Hematopoietic multipotent progenitor cell treated with erythropoietin and hydrocortisone succinate and interleukin-3 and kit ligand, for 8 days (in vitro differentiated cells): ENCODE measurements at places on chromosomes 4 and X.

GRCh38 chr4:172683021-172683420 is 485.6 kb upstream of the GALNT7 start:
- DNase-seq: peak; percentile 68

GRCh38 chrX:63922221-63922620 is 137.2 kb upstream of the ARHGEF9 start:
- DNase-seq: no peak

GRCh38 chrX:43961699-43962098 is 11.5 kb downstream of the NDP start:
- DNase-seq: peak; percentile 3

GRCh38 chrX:124910611-124911010 is 409.1 kb upstream of the TEX13C start:
- DNase-seq: no peak

DNA sequence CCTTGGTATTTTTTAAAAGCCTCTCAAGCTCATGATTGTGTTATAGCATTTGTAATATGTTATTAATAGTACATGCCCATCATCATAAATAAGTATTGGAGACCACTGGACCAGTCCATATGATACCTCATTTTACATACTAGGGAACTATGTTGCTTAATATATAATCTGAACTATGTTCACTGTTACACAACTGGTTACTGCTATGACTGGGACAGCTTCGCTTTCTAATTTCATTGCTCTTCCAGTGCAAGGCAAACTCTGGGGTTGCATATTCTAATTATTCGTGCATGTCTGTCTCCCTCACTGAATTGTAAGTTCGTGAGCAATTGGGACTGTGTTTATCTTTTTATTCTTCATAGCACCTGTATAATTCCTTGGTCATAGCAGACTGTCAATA is 330.5 kb downstream of the RAPGEF2 start:
- no peak for DNase-seq

- no peak for DNase-seq
Observed at GRCh38 chr4:146638333-146638785, 334 bp upstream of the POU4F2 start.

- no peak for DNase-seq
Observed at GRCh38 chr4:140346136-140346535, 27.3 kb upstream of the SCOC start.

DNA sequence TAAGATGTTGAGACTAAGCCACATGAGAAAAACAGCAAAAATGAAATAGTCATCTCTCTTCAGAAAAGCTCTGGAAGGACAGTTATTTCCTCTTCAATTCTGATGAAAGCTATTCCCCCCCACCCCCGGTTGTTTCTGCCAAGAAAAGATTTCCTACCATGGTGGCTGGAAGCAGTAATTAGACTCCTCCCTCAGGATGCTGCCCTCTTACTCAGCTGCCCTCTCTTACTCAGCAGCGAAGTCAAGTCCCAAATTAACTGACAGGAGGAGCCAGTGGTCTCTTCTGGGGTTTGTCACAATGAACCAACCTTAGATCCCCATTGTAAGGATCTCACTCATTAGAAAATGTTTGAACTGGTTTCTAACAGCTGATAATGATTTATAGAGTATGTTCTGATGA is 38.0 kb downstream of the GPM6B start:
- no peak for DNase-seq

- DNase-seq: no peak
Observed at GRCh38 chrX:41596596-41596995, 92.2 kb upstream of the GPR34 start.

DNA sequence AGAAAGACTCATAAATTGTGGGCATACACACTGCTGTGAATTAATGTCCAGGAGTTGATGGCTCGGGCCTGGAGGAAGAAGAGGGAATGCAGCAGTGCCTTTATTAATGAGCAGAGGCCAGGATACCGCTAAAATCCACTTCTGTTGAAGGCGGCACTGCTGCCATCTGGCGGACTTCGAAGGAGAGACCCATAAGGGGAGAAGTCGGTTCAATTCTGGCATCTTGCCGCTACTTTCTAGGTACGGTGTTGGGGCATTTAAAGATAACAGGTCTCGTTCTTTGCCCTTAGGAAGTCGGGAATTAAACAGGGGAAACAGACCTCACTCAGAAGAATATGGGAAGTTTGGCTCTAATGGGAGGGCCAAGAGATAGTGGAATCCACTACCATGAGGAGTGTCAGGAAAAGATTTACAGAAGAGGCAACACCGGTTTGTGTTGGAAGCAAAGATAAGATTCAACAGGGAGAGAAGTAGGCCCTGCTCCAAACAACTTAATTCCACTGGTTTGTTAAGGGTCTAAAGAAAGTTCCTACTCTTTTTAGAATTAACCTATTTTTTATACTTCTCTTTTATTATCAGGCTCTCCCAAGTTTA is 133.6 kb upstream of the GIMD1 start:
- peak; percentile 59 for DNase-seq

- DNase-seq: no peak
Observed at GRCh38 chrX:13934731-13935130, 95.0 kb downstream of the GEMIN8 start.

DNA sequence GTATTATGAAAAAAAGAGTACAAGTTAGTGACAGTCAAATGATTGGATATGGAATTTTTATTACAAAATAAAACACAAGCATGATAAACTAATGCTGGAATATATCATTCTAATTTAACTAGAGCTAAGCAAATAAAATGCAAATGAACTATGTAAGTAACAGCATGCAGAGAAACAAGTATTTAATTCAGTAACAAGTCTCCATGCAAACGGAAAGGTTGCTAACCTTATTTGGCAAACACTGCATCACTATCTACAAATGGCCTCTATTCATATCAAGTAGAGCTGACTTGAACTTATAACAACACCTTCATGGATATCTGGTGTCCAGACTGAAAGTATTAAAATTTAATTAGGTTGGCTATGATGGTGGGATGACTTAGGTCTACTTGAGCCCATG is 15.4 kb downstream of the PPM1K start:
- no peak for DNase-seq

DNA sequence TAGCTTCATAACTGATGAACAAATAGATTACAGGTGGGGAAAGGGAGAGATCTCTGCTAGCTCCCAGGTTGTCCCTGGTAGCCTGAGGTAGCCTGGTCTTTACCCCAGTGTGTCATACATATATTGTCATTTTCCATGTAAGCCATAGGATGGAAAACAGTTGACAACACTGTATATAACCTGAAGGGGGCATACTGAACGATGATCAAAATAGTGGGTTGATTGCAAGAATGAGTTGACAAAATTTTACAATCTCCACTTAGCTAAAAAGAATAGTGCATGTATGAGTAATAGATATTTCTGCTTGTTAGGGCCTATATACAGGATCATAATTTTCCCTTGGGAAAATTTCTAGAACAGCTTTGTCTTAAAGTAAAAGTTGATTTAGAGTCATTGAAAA is 304.1 kb upstream of the HAND2 start:
- DNase-seq: peak; percentile 1

- no peak for DNase-seq
Observed at GRCh38 chr4:77613267-77613666, 7.6 kb downstream of the CXCL13 start.

DNA sequence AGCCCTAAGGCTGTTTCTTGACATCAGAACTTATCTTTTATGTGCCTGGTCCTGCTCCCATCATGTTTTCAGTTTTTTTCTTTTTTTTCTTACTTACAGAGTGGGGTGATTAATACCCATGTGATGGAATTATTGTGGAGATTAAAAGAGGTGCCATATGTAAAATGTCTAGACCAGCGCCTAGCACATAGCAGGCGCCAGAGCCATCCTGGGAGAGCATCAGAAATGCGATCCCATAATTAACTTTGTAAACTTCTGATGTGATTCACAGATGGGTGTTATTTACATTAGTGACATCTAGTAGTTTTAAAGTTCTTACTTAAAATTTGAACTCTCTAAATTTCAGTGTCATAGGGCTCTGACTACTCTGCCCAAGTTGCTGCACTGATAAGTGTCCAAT is 66.2 kb upstream of the PGRMC2 start:
- DNase-seq: peak; percentile 13

DNA sequence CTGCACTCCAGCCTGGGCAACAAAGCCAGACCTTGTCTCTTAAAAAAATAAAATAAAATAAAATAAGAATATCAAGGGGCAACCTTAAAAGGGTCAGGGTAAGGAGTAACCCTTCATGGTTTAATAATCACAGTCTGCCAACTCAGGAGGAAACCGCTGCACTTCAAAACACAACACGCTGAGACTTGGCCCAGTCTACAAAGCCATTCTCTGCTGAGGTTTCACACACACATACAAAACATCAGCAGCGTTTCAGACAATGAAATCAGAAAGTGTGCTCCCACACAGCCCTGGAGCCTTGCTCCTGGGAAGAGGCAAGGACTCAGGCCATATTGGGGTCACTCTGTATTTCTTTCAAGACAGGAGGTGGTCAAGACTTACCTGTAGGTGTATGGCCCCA is 18.3 kb downstream of the SCARB2 start:
- no peak for DNase-seq

- DNase-seq: no peak
Observed at GRCh38 chrX:136736690-136737089, 44.0 kb downstream of the ARHGEF6 start.

DNA sequence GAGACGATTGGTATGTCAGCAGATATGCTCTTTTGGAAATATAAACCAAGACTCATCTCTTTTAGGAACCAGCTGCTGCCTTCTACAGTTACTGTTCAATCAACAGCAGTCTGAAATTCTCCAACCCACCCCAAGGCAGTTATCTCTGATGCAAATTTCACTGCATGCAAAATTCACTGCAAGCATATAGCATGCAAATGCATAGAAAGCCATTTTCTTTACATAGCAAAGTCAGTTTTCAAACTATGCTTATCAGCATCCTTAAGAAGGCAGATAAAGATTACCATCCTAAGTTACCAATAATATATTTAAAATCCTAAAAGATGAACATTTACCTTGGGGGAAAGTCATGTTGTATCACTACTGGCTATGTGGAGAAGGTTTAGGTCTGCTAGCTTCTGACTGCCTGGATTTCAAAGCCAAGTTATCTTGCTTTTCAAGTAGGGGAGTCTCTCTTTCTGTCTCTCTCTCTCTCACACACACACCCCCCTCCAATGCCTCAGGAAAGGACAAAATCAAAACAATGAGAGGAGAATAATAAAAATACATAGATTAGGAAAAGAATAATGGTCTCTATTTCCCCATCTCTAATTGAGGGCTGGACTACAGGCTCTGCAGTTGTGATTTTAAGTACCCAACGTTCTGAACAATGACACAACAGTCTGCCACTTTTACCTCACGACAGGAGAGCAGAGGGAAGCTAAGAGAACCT is 1.5 kb downstream of the NMU start:
- DNase-seq: no peak

DNA sequence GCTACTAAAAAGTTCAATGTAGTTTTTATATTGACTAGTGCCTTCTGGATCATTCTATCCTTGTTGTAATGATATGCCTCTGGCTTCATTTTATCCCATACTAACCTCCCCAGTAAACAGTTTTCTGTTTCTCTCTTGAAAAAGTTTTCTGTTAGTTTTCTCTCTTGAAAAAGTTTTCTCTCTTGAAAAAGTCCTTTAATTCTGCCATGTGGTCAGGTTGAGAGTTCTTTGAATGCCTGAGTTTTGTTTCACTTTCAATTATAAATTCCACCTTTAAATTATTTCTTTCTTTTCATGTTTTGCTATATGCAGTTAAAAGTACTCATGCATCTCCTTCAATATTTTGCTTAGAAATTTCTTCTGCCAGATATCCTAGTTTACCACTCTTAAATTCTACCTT is 1139.6 kb downstream of the STPG2 start:
- DNase-seq: no peak

- DNase-seq: no peak
Observed at GRCh38 chrX:65574356-65574755, 39.8 kb upstream of the LAS1L start.

DNA sequence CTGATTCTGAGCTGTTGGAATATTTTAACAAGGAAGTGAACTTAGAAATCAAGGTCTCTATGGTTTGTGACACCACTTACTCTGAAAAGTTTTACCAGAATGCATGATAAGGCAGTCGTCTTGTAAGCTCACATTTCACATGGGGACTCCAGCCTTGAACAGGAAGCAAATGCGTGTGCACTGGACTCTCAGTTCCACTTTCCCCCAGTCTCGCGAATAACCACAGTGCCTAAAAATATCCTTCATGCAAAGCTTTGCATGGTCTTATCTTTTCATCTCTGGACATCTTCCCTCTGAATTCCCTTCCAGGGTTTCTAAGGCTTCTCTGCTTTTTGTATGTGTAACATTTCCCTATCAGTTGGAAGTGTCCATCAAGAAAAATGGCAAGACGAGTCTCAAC is 581.8 kb downstream of the NLGN4X start:
- DNase-seq: no peak

DNA sequence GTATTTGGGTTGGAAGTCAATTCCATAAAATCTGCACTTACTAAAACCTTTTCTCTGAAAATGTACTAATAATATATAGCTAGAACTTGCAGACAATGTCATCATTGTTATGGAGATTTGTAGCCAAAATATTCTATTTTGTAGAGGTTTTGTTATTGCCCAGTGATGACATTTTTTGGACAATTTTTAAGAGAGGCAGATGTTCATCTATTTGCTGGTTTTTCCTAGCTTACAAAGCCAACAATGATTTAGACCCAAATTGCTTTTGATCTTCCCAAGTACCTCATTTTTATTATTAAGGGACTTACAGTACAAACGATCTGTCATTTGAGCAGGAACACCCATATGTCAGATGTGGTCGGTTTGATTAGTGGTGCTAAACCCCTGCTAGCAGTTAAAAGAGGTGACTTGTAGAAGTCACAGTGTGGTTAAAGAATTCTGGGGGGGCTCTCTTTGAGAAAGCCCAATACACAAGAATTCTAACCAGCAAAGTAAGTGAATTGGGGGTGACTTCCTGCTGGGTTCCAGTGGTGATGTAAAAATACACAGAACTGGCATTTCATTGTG is 136.2 kb downstream of the KIT start:
- DNase-seq: no peak

DNA sequence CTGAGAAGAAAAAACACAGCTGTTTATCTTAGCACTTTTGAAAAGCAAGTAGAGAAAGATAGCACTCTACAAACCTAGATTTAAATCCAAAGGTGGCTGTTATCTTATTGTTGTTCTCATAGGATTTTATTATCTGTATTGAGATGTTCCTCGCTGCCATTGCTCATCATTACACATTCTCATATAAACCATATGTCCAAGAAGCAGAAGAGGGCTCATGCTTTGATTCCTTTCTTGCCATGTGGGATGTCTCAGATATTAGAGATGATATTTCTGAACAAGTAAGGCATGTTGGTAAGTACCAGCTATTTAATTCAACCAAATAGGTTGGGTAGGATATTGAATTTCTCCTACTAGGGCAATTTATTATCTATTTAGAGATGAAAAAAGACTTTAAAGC is 16.4 kb downstream of the TMEM184C start:
- DNase-seq: no peak
